ENCODE measurements at places on chromosomes 2 and 18. TPM values are rescaled to one million over a fixed set of nuclear protein-coding genes. Genes with fewer than 3 reads are reported as not detected.

The ZC3H6 gene
- total RNA-seq, result 15.6 TPM

The BOLL gene
- total RNA-seq, result not detected

The KCNG3 gene
- 55.3 TPM for total RNA-seq

DNA sequence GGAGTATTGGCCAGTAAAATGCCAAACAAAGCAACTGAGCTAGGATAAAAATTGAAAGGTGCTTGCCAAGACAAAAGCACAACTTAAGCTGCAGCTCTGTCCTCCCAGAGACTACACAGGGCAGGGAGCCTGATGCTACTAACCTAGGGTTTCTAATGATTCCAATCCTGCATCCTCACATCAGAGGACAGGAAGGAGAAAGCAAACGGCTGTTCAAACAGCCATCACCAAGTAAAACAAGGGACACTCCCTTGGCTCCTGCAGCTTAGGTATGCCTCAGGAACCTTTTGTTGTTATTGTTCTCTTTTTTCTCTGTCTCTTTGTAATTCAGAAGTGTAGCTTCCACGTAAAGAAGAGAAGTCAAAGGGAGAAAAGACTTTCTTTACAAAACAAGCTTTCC lies 99.5 kb downstream of the TCF4 start:
- H3K27me3 ChIP-seq, result no peaks in the 10 kb centered on the region
- no peaks in the 10 kb centered on the region for H3K36me3 ChIP-seq
- H3K4me3 ChIP-seq, result no peak overlapping the region
- H3K27ac ChIP-seq, result no peak overlapping the region

- DNase-seq, result peak; percentile 47
- no peak overlapping the region for H3K4me3 ChIP-seq
- H3K27ac ChIP-seq, result no peak overlapping the region
- no peaks in the 10 kb centered on the region for H3K4me1 ChIP-seq
These were observed 179.2 kb downstream of the TTC32 start for GRCh38 chr2:19722531-19722971.

The MBD1 gene
- 74.7 TPM for total RNA-seq

- no peaks in the 10 kb centered on the region for H3K36me3 ChIP-seq
- DNase-seq, result no peak
- H3K4me3 ChIP-seq, result no peak overlapping the region
- peaks cover 8% of the 10 kb centered on the region for H3K4me1 ChIP-seq
These were observed 78.6 kb downstream of the FARSB start for GRCh38 chr2:222577341-222577740.

- no peak overlapping the region for H3K27ac ChIP-seq
- no peaks in the 10 kb centered on the region for H3K36me3 ChIP-seq
- no peak for DNase-seq
These were observed 68.5 kb upstream of the ST3GAL5 start for GRCh38 chr2:85957256-85957655.

- DNase-seq, result peak; percentile 30
- no peak overlapping the region for H3K4me3 ChIP-seq
- no peak overlapping the region for H3K27ac ChIP-seq
- no peaks in the 10 kb centered on the region for H3K27me3 ChIP-seq
- no peaks in the 10 kb centered on the region for H3K4me1 ChIP-seq
These were observed 34.4 kb downstream of the MAP2 start for GRCh38 chr2:209458008-209458979.

- no peaks in the 10 kb centered on the region for H3K27me3 ChIP-seq
- H3K4me1 ChIP-seq, result no peaks in the 10 kb centered on the region
- DNase-seq, result no peak
These were observed 135.9 kb downstream of the ZNF407 start for GRCh38 chr18:74733598-74733997.

GRCh38 chr2:74391209-74391579 lies 11.1 kb upstream of the DCTN1 start:
- no peaks in the 10 kb centered on the region for H3K27me3 ChIP-seq
- H3K4me3 ChIP-seq, result peak overlapping the region; percentile 95
- no peaks in the 10 kb centered on the region for H3K36me3 ChIP-seq
- H3K4me1 ChIP-seq, result peaks cover 56% of the 10 kb centered on the region
- H3K27ac ChIP-seq, result peak overlapping the region; percentile 97

DNA sequence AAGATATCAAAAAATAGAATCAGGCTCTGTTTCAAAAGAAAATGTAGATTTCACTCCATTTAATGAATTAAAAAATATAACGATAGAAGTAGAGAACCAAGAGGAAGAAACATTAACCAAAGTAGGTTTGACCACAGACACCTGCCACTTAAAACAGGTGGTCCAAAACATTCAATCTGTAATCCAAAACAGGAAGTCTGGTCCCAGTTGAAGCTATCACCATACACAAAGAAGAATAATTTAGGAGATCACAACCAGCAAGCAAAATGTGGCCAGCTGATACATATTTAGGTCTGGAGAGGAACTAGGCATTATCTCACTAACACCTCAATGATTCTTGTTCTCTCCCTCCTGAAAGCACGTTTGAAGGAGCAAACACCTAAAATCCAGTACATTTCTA lies 73.1 kb downstream of the FTCDNL1 start:
- no peak for DNase-seq
- no peak overlapping the region for H3K27ac ChIP-seq
- H3K27me3 ChIP-seq, result no peaks in the 10 kb centered on the region
- H3K4me1 ChIP-seq, result no peaks in the 10 kb centered on the region
- no peak overlapping the region for H3K4me3 ChIP-seq
- no peaks in the 10 kb centered on the region for H3K36me3 ChIP-seq

- H3K36me3 ChIP-seq, result no peaks in the 10 kb centered on the region
- no peak overlapping the region for H3K4me3 ChIP-seq
- peaks cover 8% of the 10 kb centered on the region for H3K4me1 ChIP-seq
- no peak for DNase-seq
These were observed 143.2 kb upstream of the TWIST2 start for GRCh38 chr2:238704471-238705225.
